BJ (cell line): ENCODE measurements at places on chromosomes 1 and 21.

GRCh38 chr1:217715681-217716080 lies 84.5 kb downstream of the SPATA17 start:
- no peak for DNase-seq

- no peak for DNase-seq
Observed at GRCh38 chr1:6198646-6199297, 623 bp downstream of the RPL22 start.

GRCh38 chr1:63987014-63987627 lies 213.3 kb downstream of the ROR1 start:
- no peak for DNase-seq

DNA sequence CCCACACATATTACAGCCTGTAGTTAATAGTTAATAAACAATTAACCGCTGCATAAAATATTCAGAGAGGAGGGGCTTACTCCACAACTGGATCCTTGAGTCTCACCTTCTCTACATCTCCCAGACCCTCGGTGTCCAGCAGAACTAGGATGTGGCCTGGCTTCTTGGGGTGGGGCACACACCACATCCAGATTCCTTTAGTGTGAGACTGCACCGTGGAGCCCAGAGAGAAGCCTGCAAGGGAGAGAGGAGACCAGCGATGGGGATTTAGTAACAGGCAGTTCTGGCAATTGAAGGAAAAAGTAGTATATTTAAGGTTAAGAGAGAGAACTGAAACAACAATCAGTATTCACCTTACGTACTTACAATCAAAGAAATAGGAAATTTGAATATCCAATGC lies 4.9 kb downstream of the GBP1 start:
- no peak for DNase-seq

- DNase-seq = no peak
Observed at GRCh38 chr1:2216767-2217058, 11.4 kb upstream of the SKI start.

- DNase-seq = peak; percentile 72
Observed at GRCh38 chr21:29187944-29188343, 57.5 kb downstream of the MAP3K7CL start.

DNA sequence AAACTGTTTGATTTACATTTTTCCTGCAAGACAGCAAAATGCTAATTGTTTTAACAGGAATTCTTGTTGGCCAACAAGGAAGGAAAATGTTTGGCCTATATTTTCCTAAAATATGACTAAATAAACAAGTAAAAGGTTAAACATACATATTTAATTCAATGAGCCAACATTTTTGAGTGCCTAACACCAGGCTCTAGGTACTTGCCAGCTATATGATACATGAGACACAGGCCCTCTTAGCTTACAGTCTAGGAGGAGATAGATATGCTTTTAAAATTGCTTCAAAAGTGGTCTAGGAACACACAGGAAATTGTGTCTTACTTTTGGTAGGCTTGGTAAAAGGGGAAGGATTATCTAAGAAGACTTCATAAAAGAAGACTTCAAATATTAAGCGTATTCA lies 50.9 kb downstream of the PIGK start:
- DNase-seq = no peak

- no peak for DNase-seq
Observed at GRCh38 chr21:41246808-41247207, 69.8 kb upstream of the FAM3B start.

- DNase-seq = no peak
Observed at GRCh38 chr1:235649368-235650163, at the start of gene GNG4. TSS of gene GNG4 (minus strand) at chr1:235649784. CDS start at chr1:235583838, 65,946 bp downstream.

- DNase-seq = peak; percentile 11
Observed at GRCh38 chr1:174262349-174263241, 103.3 kb downstream of the RABGAP1L start.

DNA sequence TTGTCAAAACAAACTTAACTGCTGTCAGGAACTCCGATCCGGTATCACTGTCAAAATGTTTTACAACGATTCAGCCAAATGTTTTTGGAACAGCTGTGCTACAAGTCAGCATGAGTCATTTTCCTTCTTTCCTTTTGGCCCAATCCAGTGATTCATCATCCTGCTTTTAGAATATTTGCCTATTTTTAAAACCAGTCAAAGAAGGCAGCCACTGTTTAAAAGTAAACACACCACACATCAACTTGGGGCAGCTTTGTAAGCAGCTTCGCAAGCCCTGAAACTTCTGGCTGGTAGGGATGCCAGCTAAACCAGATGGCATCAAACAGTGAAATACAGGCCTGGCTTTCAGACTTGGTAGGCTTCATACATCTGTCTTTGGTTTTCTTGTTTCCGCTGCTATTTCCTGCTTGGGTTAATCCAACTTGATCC lies 14.9 kb downstream of the MAP3K7CL start:
- peak; percentile 77 for DNase-seq

GRCh38 chr1:46179138-46180081 lies 3.1 kb upstream of the P3R3URF start:
- DNase-seq = no peak

DNA sequence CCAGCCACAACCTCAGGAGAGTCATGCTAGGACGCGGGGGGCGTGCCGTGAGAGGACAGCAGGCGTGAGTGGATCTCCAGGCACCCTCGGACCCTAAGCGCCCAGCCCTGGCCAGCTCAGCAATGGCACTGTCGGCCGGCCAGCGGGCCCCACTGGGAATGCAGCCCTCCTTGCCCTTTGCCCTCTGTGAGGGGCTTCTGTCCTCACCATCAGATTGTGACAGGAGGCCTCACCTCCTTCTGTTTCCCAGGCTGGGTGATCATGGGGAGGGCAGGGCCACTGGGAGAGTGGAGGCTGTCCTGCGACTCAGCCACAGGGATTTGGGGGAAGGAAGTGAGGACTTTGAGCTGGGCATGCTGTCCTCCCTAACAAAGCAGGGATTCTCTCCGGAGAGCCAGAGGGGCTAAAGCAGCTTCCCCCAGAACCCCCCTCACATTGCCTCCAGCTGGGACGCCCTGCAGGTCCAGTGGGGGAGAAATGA lies 6.6 kb upstream of the LRRC3 start:
- DNase-seq = no peak

DNA sequence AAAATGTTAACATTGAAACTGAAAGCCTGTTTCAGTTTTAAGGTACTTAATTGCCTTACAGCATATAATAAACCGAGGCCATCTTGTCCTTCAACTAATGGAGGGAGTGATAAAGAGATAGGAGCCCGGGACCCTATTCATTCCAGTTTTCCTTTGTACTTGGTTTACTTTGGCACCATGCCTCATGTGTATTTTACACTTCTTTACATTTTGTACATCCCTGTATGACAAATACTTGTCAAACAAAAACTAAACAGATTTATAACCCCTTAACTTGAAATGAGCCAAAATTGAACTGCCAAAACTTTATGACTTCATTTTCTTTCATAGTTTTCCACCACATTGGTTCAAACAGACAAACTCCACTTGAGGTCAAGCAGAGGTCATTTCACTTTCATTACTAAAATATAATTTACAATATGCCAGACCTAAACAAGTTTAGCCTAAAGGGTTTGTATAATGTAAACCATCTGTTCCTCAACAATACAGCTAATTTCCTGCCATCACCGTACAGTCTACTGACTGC lies 30.9 kb upstream of the UBE2U start:
- no peak for DNase-seq

DNA sequence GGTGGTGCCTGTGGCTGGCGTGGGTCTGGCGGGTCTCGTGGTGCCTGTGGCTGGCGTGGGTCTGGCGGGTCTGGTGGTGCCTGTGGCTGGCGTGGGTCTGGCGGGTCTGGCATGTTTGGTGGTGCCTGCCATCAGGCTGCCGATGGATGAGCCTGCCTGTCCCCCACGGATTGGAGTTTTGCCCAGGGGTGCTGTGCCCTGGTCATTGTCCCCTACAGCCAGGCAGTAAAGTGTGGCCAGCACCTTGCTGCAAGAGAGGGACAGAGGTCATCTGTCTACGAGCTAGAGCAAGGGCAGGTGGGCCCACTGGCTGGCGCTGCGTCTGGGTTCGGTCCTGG lies 41.8 kb downstream of the SKI start:
- DNase-seq = no peak

DNA sequence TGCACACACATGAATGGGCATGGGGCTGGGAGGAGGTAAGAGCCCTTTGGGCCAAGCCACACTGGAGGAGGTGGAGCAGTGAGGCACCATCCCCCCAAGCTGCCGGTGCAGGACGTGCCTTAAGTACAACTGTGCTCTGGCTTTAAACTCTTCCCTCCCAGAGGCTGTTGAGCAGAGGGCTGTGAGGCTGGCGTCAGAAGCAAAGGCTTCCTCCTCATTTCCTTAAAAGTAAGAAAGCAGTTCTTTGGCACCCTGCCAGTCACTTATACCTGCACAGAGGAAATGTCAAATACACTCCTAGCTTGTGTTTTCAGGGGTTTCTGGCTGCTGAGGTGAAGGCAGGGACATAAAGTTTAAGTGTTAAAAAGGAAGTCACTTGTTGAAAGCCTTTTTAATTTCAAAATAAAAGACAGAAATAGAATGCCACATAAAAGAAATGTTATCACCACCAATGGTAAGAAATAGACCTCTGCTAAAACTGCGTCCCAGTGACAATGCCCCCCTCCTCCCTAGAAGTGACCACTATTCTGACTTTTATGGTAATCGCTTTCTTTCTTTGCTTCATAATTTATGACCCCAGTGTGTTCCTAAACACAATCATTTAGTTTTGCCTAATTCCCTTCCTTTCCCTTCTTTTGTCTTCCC lies 33.0 kb downstream of the LAMC2 start:
- DNase-seq = no peak

DNA sequence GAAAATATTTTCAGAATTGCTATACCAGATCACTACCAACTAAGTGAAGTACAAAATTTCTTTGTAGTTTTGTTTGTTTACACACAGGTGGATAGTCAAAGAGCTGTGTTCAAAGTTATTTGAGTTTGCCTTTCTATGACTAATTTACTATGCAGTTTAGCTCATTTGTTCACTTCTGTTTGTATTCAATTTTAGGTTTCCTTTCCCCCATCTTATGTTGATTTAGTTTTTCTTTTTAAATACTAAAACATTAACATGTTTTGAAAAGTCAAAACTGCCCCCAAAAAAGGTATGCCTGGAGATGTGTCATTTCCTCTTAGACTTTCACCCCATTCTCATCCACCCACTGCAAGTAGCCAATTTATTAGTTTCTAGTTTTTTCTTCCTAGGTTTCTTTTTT lies 18.7 kb upstream of the RIPPLY3 start:
- no peak for DNase-seq

- no peak for DNase-seq
Observed at GRCh38 chr1:81540216-81540615, 260.5 kb upstream of the ADGRL2 start.

GRCh38 chr21:36097427-36098181 lies 27.8 kb downstream of the CBR1 start:
- no peak for DNase-seq

DNA sequence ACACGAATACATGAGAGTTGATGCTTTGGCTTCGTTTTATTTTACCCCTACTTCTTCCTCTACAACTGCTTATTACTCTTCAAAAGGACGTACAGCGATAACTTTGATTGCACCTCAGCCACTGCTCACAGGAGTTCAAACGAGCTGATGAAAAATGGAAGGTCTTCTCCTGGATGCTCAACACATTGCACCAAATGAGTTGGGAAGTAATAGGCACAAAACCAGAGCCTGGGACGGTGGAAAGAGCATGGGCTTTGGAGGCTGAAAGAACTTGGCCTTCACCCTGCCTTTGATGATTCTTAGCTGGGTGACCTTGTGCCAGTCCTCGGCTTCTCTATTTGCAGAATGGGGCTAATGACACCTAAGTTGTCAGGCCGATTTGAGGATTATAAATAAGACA lies 4.8 kb downstream of the CD53 start:
- DNase-seq = no peak

- DNase-seq = no peak
Observed at GRCh38 chr1:49995734-49996133, 28.0 kb downstream of the AGBL4 start.

DNA sequence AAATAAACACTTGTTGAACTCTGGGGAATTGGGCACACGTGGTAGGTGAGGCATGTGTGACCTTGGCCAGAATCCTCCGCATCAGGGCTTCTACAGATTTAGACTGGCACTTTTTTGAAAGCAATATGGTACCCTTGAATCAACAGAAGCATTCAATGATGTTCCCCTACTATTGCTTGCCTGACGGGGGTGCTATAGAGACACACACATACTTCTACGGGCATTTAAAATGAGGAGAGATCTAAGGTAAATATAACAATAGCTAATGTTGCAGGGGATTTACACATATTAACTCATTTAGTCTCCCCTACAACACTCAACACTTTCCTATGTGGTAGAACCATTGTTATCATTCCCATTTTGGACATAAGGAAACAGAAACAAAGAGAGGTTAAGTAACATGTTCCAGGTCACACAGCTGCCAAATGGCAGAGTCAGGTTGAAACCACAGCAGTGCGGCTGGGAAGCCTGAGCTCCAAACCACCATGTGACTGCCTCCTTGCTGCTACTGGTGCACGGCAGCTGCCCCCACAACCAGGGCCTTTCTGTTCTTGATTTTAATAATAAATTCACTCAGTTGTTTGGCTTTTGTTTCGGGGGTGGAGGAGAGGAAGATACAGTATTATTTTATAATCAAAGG lies 147.4 kb downstream of the ZNF281 start:
- no peak for DNase-seq

GRCh38 chr1:152237093-152237492 lies 13.1 kb upstream of the HRNR start:
- no peak for DNase-seq

- peak; percentile 79 for DNase-seq
Observed at GRCh38 chr1:199272628-199273086, 633.8 kb downstream of the PTPRC start.

GRCh38 chr1:205255941-205256780 lies 28.4 kb downstream of the TMCC2 start:
- no peak for DNase-seq

DNA sequence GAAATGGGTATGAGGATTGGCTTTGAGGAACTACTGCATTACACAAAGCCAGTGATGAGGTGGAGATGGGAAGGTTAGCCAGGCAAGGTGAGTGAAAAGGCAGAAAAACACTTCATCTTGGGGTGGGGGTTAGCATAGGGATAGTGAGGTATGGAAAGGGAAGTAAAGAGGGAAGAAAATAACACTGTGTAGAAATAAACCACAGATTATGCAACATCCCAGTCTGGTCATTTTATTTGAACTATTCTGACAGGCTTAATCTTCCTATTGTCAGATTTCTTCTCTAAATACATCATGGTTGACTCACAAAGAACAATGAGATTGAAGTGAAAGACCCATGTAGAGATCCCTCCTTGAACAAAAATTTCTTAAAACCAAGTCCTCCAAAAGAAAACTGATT lies 640.2 kb downstream of the PTPRC start:
- DNase-seq = no peak

DNA sequence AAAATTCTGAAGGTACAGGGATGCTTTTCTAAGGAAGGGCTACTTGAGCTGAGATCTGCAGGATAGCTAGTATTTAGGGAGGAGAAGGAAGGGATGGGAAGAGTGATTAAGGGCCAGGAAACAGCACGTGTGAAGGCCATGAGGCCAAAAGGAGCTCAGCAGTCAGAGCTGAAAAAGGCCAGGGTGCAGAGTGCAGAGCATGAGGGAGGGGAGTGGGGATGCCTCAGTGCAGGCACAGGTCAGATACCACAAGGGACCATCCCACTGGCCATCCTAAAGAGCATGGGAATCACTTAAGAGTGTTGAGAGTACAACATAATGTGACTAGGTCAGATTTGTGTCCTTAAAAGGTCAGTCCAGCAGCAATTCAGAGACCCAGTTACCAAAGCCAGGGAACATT lies 16.0 kb downstream of the LRRN2 start:
- no peak for DNase-seq
